ENCODE measurements at places on chromosomes 5 and 9. TPM values are rescaled to one million over a fixed set of nuclear protein-coding genes. Genes with fewer than 3 reads are reported as not detected.

DNA sequence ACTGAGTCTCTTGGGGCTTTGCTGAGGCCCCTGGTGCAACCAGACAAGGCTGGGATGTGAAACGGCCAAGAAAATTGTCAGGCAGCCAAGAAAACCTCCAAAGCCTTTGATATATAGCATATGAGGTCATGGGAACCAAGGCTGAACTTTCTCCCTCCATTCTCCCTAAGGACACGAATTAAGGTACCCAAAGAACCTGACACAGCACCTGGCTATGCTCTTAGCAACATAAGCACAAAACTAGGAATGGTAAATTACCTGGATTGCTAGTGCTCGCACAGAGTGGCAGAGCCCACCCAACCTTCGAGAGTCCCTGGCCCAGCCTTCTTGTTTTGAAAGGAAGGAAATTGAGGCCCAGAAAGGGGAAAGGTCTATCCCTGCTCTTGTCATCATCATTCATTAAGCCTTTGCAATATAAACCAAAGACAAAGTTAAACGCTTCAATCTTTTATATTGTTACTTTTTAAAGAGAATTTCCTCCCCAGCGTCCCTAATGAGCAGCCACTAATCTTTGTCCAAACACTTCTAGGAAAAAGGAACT lies 220.0 kb upstream of the NR4A3 start:
- DNase-seq, result peak; percentile 29

DNA sequence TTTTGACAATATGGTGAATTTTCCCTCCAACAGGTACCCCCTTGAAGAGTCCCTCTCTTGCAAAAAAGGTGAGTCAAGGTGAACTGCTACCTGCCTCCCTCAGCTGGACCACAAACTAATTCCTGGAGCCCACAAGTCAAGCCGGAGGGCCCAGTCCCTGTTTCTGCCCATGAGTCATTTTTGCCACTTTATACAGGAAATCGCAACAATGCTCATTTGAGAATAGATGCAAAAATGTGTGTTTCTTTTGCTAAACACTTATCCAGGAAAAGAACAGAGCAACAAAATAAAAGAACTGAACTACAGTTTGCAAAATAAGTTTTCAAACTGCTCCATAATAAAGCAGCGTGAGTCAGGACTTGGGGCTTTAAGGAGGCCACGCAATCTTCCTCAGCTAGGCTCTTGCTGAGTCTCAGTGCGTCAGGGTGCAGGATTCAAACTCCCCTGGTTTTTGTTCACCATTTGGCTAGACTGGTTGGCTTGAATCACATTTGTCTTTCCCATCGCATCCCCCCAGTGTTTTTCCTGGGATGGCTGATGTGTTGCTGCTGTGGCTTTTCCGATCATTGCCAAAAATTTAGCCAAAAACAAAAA lies 102.7 kb downstream of the GOLPH3 start:
- DNase-seq, result no peak

The SURF6 gene
- 52.9 TPM for total RNA-seq

The CATSPER3 gene
- total RNA-seq, result 0.06 TPM

The ATP6V1G1 gene
- total RNA-seq, result 172 TPM

- DNase-seq, result no peak
Observed at GRCh38 chr5:107937204-107937603, 266.5 kb upstream of the EFNA5 start.

DNA sequence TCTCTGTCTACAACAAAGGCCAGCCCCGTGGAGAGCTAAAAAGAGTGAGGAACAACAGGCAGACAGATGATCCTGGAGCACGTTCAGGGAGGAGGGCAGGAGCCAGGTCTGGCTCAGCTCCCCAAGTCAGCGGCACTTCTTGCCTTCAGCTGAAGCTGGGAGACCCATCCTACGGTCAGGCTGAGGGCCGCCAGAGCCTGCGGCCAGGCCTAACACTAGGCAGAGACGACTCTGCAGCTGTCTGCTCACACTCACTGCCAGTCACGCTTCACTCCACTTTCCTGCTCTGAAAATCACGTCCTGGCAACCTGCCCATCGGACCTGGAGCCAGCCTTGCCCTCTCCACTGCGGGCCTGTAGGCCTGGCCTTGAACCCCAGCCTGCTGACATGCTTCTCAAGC lies 160.9 kb upstream of the LHFPL2 start:
- DNase-seq, result no peak

The EGR1 gene
- total RNA-seq, result 11.5 TPM

The GOLGA2 gene
- 85.5 TPM for total RNA-seq

The OR1J2 gene
- total RNA-seq, result not detected

- DNase-seq, result no peak
Observed at GRCh38 chr5:173310218-173310769, 17.9 kb downstream of the STC2 start.

- DNase-seq, result no peak
Observed at GRCh38 chr9:22285066-22285465, 161.6 kb upstream of the DMRTA1 start.

The SIT1 gene
- total RNA-seq, result not detected

DNA sequence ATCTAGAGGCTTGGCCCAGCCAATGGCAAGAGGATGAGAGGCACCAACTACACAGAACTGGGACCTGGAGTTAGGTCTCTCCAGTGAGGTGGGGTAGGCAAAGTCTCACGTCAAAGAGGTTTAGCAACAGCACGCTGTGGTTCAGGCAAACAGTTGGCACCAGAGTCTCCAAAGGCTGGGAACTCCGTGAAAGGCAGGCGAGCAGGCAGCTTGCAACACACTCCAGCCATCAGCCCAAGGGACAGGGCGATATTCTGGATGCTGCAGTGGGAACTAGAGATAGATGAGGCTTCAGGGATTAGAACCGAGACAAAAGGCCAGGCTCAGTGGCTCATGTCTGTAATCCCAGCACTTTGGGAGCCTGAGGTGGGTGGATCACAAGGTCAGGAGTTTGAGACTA lies 129.1 kb downstream of the PDZD2 start:
- no peak for DNase-seq

DNA sequence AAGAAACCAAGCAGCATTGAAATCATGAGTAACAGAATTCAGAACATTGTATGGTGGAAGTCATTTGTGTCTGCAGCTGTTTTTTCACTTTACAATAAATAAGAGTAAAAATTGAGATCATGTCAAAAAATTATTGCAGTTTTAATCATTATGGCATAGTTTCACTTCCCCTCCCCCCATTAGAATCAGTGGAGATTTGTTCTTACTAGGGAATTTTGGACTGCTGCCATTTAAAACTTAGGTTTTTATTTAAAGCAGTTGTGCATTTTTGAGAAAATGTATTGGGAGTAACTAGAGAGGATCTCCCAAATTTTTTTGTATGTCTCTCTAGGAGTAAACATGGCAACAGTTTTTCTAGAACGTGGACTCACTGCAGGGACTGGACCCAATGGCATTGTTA lies 20.4 kb downstream of the GTF3C4 start:
- no peak for DNase-seq

- no peak for DNase-seq
Observed at GRCh38 chr5:158123595-158123994, 264.6 kb upstream of the CLINT1 start.

- no peak for DNase-seq
Observed at GRCh38 chr5:73214996-73215395, 42.0 kb downstream of the TMEM174 start.

DNA sequence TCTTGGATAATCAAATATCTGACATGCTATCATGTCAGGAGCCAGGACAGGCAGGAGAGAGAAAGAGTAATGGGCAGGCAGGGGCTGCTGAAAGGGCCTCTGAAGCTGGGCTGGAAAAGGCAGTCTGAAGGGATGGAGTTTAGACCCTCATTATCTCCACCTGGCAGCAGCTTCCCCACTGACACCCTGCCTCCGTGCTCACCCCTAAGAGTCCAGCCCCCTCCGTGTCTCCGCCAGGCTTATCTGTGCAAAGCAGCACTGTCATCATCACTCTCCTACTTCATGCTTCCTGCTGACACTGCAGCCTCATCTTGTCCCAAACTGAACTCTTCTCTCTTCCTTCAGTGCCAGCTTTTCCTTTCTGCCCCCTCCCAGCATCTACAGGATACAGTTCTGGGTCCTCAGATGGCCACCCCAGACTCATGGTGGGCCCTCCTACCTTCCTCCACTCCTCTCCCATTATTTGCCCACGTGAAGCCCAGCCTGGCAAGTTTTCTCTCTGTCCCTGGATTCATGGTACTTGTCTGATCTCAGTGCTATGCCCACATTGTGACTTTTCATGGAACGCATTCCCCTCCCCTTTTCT lies 70.9 kb upstream of the KLF9 start:
- DNase-seq, result no peak

The SLC23A1 gene
- total RNA-seq, result not detected

The IFNA21 gene
- not detected for total RNA-seq

GRCh38 chr5:134125039-134126015 lies 10.8 kb downstream of the TCF7 start:
- peak; percentile 97 for DNase-seq

The DOK3 gene
- 3.7 TPM for total RNA-seq

DNA sequence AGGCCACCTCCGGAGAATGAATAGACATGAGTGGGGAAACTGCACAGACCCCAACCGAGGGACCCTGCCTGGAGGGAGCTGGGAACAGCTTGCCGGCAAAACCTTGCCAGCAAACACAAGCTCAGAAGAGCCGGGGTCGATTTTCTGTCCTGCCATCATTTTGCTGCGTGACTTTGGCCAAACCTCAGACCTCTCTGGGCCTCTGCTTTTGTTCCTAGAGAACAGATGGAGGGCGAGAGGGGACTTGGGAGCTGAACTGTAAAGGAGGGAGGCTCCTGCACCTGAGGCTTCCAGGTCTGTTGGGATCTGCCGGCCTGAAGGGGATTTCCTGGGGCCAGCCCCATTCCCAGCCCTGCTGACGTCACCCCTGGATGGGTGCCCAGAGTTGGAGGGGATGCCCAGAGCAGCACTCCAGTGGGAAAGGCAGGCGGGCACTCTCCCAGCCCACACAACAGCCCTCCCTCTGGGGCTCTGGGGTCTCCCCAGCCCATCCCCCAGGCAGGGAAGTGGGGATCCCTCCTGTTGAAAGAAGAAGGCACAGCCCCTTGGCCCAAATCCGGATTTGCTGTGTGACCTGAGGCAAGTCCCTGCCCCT lies 40.4 kb upstream of the SYNPO start:
- peak; percentile 96 for DNase-seq

DNA sequence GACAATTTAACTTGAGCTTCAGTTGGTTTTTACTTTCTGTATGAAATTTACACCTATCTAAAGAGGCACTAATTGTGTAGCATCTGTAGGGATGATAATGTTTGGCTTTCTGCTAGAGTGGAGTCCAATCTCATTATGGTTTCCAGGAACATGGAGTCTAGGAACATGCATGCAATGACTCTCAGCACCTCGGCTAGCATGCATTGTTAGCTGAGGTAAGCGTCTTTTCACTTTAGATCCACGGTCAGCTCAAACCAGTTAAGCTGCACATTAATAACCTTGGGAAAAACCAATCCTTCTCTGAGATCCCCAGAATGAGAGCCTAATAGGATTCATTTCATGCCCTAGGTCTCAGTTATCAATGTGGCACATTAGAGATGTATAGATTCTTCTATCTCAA lies 7.8 kb upstream of the GDA start:
- no peak for DNase-seq

- no peak for DNase-seq
Observed at GRCh38 chr5:168847511-168848073, 268.4 kb upstream of the PANK3 start.

DNA sequence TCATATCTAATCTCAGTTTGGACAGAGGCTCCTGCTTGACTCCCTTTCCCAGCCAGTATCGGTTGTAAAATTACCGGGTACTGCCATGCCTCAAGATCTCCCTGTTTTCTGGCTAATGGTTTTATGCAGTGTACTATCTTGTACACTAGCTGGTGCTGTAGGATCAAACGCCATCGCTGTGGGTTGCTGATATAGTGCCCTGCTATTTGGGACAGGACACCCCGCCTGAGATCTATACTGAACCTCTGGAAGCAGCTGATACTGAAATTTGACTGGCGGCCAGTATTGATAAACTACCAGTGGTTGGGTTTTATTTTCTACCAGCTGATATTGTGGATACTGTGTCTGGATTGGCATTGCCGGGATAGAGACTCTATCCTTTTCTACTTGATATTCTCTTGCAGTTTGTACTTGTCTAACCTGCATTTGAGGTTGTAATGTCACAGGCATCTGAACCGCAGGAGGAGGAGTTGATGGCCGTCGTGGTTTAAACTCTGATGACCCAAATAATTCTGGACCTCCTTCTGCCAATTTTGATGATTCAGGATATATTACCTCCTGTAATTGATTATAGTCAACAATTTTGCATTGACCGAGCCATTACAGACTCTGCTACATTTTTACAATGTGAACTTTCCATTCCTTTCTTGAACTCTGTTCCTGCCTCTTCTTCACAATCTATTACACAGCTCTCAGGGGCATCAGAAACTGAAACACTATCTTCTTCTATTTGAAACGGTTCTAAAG lies 112.5 kb upstream of the LARP1 start:
- DNase-seq, result no peak

DNA sequence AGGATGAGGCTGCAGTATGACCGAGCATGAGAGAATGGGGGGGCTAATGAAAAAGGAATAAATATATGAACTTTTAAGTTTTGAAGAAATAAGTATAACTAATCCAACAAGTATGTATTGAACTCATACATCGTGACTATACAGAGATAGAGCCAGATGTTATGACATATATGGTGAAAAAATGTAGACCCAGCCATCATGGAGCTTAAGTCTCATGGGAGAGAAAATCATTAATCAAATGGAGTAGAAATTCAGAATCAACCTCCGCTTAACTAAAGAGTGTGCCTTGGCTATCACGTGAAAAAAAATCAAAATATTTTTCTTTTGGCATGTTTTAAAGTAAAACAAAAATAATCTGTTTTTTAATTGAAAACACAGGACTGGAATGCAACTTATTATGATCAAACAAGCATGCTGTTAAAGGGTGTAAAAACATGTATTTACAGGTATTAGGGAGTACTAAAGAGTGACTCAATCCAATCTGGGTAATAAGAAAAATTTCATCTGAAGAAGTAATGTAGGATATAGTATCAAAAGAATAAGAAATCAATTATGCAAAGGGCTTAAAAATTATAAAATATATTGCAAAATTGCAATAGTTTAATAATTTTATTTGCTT lies 868.5 kb upstream of the NUDT12 start:
- DNase-seq, result no peak

DNA sequence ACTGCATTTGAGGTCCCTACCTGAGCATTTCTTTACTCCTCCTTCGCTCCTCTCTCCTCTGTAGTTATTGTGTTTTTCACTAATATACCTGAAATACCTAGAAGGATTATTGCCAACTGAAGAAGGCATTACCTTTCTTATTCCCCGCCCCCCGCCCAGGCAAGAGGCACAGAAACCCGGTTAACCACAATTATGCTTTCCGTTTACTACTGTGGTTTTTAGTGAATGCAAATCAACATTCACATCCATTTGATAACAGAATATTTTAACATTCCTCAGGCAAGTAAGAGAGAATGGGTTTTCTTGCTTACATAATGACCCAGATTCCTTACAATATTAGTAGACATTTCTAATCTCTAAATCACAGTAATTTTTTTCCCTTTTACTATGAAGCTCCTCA lies 136.9 kb downstream of the PCSK5 start:
- peak; percentile 29 for DNase-seq

GRCh38 chr9:128421482-128421996 lies 882 bp downstream of the CERCAM start:
- DNase-seq, result no peak
